ENCODE measurements at places on chromosomes 7 and 10.

GRCh38 chr7:120738816-120739215 is 119.1 kb downstream of the TSPAN12 start:
- no peak for DNase-seq

GRCh38 chr7:14818871-14819270 is 83.7 kb downstream of the DGKB start:
- no peak for DNase-seq

DNA sequence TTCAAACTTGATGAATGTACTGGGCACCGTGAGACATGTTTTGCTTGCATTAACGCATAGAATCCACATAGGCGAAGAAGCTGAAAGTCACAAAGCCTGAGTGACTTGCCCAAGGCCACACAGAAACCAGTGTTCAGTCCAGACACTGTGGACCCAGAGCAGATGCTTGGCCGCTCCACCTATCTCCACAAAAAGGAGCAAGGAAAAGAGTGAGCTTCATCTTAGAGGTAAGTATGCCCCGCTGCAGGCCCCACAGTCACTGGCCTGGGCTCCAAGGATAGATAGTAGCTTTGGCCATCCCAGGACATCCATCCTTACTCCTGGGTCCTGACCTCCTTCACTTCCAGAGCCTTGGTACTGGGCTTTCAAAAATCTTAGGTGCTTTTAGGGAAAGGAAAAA is 60.1 kb upstream of the SAMD8 start:
- no peak for DNase-seq

- no peak for DNase-seq
These were observed 22.7 kb downstream of the SSC4D start for GRCh38 chr7:76386691-76387260.

DNA sequence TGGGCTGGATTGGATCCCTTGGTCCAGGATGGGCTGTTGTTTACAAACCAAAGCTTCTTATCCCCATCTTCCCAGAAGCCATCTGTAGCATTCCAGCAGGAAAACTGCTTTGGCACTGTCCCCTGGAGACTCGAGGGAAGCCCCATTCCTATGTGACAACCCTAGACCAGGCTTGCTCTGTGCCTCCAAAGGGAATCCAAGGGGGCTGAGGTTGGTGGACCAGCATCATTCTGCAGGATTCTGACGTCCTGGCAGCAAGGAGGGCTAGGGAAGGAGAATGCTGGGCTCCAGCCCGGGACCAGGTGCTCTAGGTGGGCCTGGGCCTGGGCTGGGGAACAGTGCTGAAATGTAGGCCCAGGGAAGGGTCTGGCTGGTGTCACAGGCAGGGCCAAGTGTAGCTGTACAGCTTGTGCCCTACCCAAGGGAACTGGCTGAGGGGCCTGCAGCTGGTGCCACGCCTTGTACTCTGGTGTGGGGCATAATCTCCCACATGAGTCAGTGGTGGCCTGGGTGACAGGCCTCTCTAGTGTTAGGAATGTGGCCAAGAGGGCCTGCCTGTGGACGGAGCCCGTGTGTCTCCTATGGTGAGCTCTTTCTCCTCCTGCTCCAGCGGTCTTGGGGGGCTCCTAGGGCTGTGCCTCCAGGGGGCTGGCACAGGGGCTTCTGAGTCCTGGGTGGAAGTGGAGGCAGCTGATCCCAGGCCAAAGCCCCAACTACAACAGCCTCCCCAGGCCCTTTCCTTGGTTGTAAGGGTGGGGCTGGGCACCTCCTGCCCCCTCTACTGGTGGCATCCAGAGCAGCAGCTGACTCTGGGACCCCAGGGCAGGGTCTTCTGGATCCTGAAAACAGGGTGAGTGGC is 25.2 kb downstream of the TRIM8 start:
- no peak for DNase-seq

GRCh38 chr10:111078505-111079185 is 1.8 kb downstream of the ADRA2A start:
- no peak for DNase-seq

- DNase-seq: no peak
These were observed 196.5 kb upstream of the DGKB start for GRCh38 chr7:15099074-15099473.

DNA sequence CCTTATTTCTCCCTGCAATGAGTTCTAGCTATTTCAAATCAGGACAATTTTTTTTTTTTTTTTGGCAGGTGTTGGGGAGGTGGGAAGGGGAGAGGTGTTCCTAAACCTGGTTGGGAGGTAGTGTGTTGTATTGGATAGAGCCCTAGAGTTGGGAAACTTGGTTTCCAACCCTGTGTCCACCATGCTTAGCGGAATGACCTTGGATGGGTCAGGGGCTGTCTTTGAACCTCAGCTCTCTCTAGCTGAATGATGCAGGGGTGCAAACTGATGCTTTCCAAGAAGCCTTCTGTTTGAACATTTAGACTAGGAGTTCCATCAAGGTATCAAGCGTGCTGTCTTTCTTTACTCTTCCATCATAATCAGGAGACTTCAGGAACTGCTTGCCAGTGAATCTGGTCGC is 332.2 kb downstream of the LRMDA start:
- DNase-seq: no peak

- DNase-seq: no peak
These were observed 3.2 kb upstream of the FGFR2 start for GRCh38 chr10:121601458-121601857.

GRCh38 chr7:141301544-141301943 is 227.7 kb downstream of the TMEM178B start:
- DNase-seq: no peak

DNA sequence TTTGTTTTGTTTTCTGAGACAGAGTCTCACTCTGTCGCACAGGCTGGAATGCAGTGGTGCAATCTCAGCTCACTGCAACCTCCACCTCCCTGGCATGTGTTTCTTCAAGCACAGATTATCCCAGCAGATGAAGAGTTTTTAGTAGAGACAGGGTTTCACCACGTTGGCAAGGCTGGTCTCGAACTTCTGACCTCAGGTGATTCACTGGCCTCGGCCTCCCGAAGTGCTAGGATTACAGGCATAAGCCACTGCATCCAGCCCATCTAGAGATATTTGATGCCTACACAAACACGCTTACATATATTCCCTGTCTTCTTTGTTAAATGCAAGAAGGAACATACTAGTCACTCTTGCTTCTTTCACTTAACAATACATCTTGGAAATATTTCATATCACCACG is 5.9 kb upstream of the PTF1A start:
- DNase-seq: no peak

DNA sequence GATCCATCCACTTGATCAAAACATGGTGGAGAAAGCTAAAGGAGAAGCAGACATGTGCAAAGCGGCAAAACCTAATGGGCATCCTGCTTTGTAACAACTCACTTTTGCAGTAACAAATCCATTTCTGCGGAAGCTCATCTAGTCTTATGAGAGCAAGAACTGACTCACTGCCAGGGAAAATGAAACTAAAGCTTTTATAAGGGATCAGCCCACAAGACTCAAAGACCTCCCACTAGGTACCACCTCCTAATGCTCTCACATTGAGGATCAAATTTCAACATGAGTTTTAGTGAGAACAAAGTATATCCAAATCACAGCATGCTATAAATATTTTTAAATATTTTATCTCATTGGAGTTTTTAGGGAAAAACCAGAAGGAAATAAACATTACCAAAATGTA is 120.1 kb upstream of the GNAI1 start:
- no peak for DNase-seq

DNA sequence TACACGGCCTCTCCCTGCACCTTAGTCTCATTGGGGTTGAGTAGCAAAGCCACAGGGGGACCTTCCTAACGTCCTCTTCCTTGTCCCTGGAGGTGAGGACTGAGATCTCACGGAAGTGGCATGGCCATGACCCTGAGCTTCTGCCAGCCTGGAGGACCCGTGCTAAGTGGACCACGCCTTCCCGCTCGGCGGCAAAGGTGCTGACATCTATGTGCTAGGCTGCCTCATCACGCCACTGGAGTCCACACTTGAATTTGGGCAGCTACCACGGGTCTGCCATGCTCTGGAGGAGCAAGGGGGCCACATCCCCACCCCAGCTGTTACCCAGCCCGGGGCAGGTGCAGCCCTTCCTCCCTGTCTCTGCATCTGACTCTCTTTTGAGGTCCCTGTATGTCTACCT is 15.3 kb downstream of the GHRHR start:
- no peak for DNase-seq

- no peak for DNase-seq
These were observed 30.5 kb downstream of the PPIF start for GRCh38 chr10:79377557-79378382.

GRCh38 chr10:76422769-76423168 is 991.3 kb downstream of the LRMDA start:
- no peak for DNase-seq

- no peak for DNase-seq
These were observed 132.6 kb upstream of the PDLIM1 start for GRCh38 chr10:95423164-95424005.

DNA sequence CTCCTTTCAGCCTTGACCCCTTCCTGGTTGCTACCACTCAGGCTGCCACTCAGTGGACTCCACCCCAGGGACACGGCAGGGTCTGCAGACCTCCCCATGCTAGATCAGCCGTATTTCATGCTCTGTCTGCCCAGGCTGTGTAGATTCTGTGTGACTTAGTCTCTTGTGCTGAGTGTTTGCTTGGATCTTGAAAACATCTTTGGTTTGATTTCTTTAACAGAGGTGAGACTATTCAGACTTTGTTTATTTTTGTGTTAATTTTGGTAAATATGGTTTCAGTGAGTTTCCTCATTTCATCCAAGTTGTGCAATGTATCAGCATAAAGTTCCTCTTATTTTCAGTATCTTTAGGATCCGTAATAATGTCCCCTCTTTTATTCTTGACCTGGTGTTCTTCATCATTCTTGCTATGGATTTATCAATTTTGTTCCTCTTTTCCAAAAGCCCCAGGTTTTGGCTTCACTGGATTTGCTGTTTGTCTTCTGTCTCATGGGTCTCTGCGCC is 21.2 kb upstream of the PWWP2B start:
- no peak for DNase-seq

- no peak for DNase-seq
These were observed 148.4 kb downstream of the RNF133 start for GRCh38 chr7:122550545-122550944.

GRCh38 chr7:130379921-130380860 is at the start of gene CPA1:
Gene CPA1, plus strand, starts transcription at chr7:130380494. Its CDS starts 27 bp downstream, at chr7:130380521.
- DNase-seq: no peak

- peak; percentile 78 for DNase-seq
These were observed at the start of gene GATAD1 for GRCh38 chr7:92447345-92448204. Gene GATAD1, plus strand, starts transcription at chr7:92447482. Its CDS starts 248 bp downstream, at chr7:92447730.

DNA sequence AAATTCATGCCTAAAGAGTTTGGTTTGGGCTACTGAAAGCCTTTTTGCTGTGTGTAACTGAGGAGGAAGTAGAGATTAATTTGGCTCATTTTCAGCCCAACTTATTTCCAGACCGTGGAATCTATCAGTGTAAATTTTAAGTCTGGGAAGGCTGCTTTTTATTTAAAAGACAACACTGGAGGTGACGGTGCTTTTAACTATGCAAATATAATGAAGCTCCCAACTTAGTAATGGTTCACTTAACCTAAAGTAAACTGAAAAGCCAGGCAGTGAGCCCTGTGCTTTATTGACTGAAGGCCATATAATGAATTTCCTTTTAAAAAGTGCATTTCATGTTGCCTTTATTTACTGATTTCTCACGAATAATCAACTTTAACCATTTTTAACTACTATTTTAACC is 127.2 kb downstream of the NPY start:
- no peak for DNase-seq

GRCh38 chr7:43431020-43431595 is 151.8 kb upstream of the STK17A start:
- no peak for DNase-seq

- no peak for DNase-seq
These were observed 23.6 kb upstream of the ITGB8 start for GRCh38 chr7:20307119-20307518.

- no peak for DNase-seq
These were observed 61.5 kb downstream of the PTN start for GRCh38 chr7:137282043-137282442.

DNA sequence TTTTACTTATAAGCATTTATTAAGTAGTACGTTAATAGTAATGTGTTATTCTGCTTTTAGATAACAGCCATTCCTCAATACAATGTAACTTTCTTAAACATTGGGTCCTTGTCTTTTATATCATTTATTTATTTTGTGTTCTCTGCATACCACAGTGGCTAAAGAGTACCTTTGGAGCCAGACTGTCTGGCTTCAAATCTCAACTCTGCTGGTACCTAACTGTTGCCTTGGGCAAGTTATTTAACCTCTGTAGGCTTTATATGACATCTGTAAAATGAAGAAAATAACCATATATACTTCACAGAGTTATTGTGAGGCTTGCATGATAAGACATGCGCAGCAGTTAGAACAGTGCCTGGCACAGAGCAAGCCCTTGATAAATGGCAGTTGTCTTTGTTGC is 397.6 kb downstream of the MDFIC start:
- DNase-seq: no peak
